Spinal cord (tissue), 10 donors: ENCODE measurements at places on chromosomes 7 and 10. TPM values are rescaled to one million over a fixed set of nuclear protein-coding genes. Genes with fewer than 3 reads are reported as not detected.

The CCL24 gene
- total RNA-seq, result not detected

The TRIM50 gene
- total RNA-seq, result not detected

DNA sequence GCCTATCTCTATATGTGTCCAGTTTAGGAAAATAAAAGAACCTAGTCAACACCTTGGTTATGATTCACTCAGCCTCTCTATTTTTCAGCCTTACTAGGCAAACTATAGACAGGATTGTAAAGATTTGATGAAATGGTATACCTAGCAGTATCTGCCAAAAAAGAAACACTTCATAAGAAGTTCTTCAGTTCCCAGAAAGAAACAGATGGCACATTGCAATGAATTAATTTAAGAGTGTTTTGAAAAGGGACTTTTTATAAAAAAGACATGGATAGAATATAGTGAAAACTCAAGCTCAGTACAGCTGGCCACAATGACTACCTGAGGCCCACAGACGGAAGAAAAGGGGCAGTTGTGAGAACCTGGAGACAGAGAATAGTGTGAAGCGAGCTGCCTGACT lies 40.6 kb upstream of the RTKN2 start:
- no peak for DNase-seq

DNA sequence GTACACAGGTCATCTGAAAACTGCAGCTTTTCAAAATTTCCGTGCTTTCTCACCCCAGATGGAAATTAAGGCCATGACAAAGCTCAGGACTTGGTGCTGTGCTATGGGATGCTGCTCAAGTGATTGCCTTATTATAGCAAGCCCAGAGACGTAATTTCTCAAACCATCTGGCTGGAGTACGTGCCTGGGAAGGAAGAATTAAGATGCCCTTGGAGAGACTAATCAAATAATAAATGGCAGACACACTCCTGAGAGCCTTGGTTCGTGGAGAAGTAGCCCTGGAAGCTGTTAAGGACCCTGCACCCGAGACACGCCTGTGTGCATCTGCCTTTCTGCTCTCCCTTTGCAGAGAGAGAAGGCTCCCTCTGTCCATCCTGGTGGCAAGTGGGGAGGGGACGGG lies 38.3 kb upstream of the PRLHR start:
- DNase-seq, result no peak
